Chondrocyte (in vitro differentiated cells): ENCODE measurements at places on chromosomes 1 and 21. TPM values are rescaled to one million over a fixed set of nuclear protein-coding genes. Genes with fewer than 3 reads are reported as not detected.

Gene CFHR1
- total RNA-seq, result not detected in 3 replicates

Gene UBL4B
- total RNA-seq, result not detected in 3 replicates

Gene SPRR1A
- not detected in 3 replicates for total RNA-seq

Gene QSOX1
- total RNA-seq, result 152 to 232 TPM (median 222 TPM) in 3 replicates

Gene F5
- total RNA-seq, result not detected in 3 replicates

Gene SLC25A24
- total RNA-seq, result 40.9 to 43.4 TPM (median 42.7 TPM) in 3 replicates

Gene GNG4
- total RNA-seq, result 0.19 to 0.60 TPM (median 0.38 TPM) in 3 replicates

Gene OR2C3
- not detected in 3 replicates for total RNA-seq

Gene LRRC38
- not detected in 3 replicates for total RNA-seq

Gene FOXD3
- total RNA-seq, result not detected in 3 replicates

Gene GRIK3
- total RNA-seq, result not detected in 3 replicates

Gene KRTAP20-3
- not detected in 3 replicates for total RNA-seq

Gene TMEM51
- total RNA-seq, result 0.82 to 1.9 TPM (median 1.8 TPM) in 3 replicates

Gene CR1L
- not detected in 3 replicates for total RNA-seq

Gene ACTN2
- total RNA-seq, result 0.28 to 0.47 TPM in 2 of 3 replicates, not detected in the other

Gene NOS1AP
- total RNA-seq, result 4.5 to 6.2 TPM (median 5.1 TPM) in 3 replicates

Gene CLCA4
- not detected in 3 replicates for total RNA-seq

Gene S100A7A
- total RNA-seq, result not detected in 3 replicates

Gene OR2T2
- total RNA-seq, result not detected in 3 replicates

Gene TMEM125
- not detected in 3 replicates for total RNA-seq

Gene TFF3
- total RNA-seq, result 1.3 to 6.0 TPM in 2 of 3 replicates, not detected in the other

Gene SEC16B
- 3.6 to 5.7 TPM (median 4.1 TPM) in 3 replicates for total RNA-seq

Gene IGSF9
- total RNA-seq, result not detected in 3 replicates

Gene SPRR2B
- total RNA-seq, result not detected in 3 replicates

Gene VTCN1
- total RNA-seq, result not detected in 3 replicates

Gene HPDL
- total RNA-seq, result 0.34 to 1.0 TPM (median 0.49 TPM) in 3 replicates

Gene SERPINC1
- 0.22 to 0.51 TPM in 2 of 3 replicates, not detected in the other for total RNA-seq

Gene ZMPSTE24
- total RNA-seq, result 49.5 to 62.3 TPM (median 49.6 TPM) in 3 replicates

Gene AGBL4
- not detected in 3 replicates for total RNA-seq

Gene FCRL6
- total RNA-seq, result not detected in 3 replicates

Gene WDR64
- total RNA-seq, result 0.17 TPM in 1 of 3 replicates, not detected in the others
